ENCODE measurements at places on chromosomes 1 and 21.

DNA sequence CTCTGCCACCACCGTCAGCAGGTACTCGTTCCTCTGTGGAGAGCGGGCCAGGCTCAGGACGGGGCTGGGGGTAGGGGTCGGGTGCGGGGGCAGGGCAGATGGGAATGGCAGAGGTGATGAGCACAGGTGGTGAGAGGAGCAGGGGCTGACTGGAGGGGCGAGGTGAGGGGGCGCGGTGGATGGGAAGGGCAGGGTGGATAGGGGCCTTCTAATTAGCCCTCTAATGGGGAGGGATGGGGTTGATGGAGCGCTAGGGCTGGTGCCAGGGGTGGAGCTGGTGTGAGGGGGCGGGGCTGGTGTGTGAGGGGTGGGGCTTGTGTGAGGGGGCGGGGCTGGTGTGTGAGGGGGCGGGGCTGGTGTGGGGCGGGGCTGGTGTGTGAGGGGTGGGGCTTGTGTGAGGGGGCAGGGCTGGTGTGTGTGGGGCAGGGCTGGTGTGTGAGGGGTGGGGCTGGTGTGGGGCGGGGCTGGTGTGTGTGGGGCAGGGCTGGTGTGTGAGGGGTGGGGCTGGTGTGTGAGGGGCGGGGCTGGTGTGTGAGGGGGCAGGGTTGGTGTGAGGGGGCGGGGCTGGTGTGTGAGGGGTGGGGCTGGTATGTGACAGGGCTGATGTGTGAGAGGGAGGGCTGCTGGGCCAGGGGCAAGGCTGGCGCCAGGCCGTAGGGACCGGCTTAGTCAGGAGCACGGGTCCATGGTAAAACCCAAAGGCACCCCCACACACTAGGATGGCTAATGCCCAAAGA is 5.9 kb downstream of the KRTAP10-1 start:
- DNase-seq: no peak

DNA sequence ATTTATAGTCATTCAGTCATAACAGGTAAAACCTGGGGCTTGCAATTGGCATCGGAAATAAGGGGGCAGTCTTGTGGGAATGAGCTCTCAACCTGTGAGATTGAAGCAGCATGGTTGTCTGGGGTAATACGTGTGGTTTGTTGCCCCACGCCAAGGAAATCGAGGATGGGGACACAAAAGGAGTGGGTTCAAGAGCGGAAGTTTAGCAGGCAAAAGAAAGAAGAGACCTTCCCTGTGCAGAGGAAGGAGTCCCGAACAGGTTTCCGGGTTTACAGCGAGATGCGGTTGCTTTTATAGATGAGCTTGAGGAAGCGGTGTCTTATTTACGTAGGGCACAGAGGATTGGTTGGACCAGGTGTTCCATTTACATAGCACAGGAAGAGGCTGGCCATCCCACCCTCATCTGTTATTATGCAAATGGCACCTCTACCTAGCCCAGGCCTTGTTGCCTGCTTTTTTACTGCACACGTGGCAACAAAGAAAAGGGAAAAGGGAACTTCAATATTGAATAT is 37.3 kb downstream of the IFNAR1 start:
- peak; percentile 76 for DNase-seq

DNA sequence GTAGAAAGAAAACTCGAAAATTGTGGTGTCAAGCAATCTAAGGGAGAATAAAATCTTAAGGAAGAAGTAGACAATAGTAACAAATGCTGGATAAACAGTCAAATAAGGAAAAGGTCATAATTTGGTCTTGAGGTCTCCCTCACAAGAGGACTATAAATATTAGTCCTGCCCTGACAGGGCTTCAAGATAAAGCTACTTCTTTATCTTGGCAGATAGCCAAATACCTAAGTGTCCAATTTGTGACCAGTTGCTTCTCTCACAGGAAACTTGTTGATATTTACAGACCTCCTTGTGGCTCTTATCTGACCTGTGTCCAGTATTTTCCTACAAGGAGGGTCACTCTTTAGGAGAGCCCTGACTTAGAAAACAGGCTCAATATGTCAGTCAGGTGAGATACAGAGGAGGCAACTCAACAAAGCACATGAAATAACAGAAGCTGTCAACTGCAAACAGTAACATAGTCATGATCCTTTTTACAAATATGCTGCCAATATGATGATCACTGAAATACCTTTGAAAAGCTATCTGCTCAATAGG is 88.8 kb downstream of the TNNI3K start:
- no peak for DNase-seq

GRCh38 chr1:224767676-224768075 is 151.6 kb downstream of the CNIH3 start:
- DNase-seq: no peak

GRCh38 chr1:228340686-228341449 is 65.8 kb downstream of the TRIM11 start:
- peak; percentile 49 for DNase-seq

DNA sequence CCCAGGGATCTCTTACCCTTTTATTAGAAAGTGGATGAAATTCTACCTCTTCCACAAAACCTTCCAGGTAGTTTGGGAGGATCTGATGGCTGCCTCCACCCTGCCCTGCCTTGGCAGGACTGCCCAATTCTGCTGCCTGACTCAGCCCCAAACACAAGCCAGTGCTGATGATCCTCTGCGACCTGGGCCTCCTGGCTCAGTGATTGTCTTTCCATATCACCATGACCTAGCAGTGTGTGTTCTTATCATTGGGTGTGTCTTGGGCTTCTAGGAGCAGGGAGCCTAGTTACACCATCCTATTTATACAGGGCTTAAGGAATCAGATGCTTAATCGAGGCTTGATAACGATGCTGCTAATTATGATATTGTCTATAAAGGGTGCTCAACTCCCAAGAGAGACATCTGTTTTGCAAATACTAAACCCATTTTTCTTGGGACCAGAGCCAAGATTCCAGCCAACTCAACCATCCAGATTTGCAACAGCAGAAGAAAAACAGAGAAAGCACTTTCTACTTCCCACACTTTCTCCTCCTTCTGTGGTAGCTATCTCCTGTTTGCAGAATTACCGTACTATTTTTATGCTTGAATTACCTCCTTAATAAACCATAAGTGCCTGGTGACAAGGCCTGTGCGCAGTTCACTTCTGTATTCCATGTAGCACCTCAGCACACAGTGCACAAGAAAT is 36.5 kb upstream of the KIF21B start:
- no peak for DNase-seq

GRCh38 chr1:20184997-20185833 is 681 bp upstream of the UBXN10 start:
- peak; percentile 63 for DNase-seq

GRCh38 chr1:103496014-103496635 is 29.4 kb upstream of the RNPC3 start:
- DNase-seq: no peak

Data from activated naive CD4-positive, alpha-beta T cell treated with anti-CD3 and anti-CD28 coated beads, Interleukin-2, amount 50 U/mL, for 72 hours (primary cell).